Cortex of kidney (tissue), 1 donor: ENCODE measurements at places on chromosomes 7 and 10.

- DNase-seq, result no peak
Observed at GRCh38 chr7:6536262-6537260, 14.7 kb downstream of the GRID2IP start.

DNA sequence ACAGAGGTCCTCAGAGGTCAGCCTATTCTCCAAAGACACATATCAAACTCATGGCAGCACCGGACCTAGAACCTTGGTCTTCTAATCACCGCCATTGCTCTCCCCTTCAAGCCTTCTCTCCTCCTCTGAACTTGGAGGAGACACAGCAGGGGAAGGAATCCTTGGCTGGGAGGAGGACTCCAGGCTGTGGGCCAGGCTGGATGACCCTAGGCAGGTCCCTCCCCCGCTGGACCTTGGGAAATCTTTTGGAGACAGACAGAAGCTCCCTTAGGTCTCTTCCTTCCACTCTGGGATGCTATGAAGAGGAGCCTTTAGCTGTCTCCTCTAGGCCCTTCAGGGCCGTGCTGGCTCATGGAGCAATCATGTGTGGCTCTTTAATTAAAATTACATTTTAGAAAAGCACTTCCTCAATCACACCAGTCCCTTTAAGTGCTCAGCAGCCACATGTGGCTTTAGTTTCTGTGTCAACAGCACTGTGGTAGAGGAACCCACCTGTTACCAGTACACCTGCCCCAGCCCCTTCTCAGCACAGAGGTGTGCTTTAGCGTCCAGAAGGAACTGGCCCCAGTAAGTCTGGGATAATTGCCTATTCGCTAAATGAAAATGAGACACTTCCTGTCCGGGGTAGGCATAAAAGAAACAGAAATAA, 238.2 kb downstream of the CELF2 start:
- DNase-seq, result no peak

- no peak for DNase-seq
Observed at GRCh38 chr7:145681646-145682045, 435.0 kb upstream of the CNTNAP2 start.

DNA sequence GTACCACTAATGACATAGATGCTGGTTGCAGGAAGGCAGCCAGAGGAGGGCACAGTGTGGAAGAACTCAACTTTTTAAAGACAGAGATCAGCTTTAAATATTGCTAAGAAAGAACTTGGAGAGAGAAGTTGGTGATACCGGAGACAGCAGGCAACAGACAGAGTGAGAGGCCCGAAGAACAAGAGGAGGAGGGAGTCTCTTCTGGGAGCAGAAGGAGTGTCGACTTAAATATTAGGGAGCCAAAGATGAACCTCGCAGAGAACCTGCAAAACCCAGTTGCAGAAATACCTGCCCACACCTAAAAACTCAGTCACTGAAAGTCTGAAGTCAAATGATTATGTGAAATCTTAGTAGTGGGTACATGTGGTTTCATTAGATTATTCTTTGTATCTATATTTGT, 3.4 kb upstream of the WDR86 start:
- DNase-seq, result no peak

DNA sequence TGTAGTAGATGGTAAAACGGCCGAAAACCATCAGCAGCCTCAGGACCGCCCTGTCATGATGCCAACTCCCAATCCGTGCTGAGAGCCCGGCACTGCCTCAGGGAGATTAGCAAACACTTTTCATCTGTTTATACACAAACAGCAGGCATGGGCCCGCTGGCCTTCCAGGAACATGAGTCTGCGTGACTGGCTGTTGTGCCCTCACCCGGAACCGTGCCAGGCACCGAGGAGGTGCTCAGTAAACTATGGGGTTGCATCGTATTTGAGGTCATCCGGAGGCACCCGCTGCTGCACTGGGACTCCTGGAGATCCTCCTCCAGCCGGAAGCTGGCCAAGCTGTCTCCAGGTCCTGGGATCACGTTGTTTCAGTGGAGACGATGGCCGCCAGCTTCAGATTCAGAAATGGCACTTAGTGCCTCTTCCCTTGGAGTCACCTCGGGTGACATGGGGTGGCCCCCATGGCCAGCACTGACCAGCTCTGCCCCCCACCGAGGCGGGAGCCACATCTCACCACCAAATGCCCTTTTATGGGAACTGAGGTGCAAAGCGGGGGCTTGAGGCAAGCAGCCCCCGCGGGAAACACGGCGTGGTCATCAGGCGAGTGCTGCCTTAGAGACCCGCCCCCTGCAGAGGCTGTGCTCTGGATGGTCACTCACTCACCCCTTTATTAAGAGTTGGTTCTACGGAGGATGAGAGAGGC, 585.9 kb downstream of the PTPRN2 start:
- DNase-seq, result no peak

DNA sequence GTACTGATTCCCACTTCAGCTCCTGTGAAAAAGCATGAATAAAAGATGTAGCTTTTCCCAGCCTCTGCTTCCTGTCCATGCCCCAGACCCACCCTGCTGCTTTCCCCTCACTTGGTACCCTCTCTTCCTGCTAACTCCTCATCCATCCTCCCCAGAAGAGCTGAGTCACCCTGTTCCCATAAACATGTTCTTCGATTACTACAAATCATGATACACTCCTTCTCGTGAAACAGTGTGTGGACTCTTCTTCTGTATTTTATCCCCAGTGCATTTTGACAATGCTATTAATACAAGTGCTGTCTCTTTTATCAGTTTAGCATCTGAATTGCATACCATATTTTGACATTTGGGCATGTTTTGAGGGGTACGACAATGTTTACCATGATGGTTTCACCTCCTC, 45.8 kb upstream of the SORBS1 start:
- DNase-seq, result no peak

GRCh38 chr10:125707541-125708468, 11.7 kb upstream of the EDRF1 start:
- no peak for DNase-seq

DNA sequence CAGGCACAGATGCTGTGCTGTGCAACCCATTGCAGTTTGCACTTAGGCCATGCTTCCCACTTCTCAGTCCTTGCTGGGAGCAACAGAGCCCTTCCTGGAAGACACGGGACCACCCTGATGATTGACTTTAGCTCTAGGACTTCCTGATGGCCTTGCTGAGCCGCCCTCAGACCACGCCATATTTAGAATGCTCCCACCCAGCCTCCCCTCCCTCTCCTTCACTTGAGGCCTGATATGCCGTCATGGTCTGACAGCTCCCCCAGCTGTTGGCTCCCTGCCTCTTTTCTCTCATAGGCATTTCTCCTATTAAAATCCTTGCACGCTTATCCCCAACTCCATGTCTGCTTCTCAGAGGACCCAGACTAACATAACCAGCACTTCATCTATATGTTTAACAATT, 29.4 kb upstream of the GATAD1 start:
- DNase-seq, result no peak

DNA sequence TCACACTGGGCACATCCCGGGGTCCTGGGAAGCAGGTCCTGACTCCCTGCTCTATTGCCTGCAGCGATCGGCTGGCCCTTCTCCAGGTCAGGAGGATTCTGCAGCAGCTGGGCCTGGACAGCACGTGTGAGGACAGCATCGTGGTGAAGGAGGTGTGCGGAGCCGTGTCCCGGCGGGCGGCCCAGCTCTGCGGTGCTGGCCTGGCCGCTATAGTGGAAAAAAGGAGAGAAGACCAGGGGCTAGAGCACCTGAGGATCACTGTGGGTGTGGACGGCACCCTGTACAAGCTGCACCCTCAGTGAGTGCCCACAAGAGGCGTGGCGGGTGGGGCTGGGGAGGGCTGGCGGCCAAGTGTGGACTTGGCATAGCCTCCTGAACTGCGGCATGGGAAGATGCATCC, 12.8 kb upstream of the HK1 start:
- DNase-seq, result no peak

DNA sequence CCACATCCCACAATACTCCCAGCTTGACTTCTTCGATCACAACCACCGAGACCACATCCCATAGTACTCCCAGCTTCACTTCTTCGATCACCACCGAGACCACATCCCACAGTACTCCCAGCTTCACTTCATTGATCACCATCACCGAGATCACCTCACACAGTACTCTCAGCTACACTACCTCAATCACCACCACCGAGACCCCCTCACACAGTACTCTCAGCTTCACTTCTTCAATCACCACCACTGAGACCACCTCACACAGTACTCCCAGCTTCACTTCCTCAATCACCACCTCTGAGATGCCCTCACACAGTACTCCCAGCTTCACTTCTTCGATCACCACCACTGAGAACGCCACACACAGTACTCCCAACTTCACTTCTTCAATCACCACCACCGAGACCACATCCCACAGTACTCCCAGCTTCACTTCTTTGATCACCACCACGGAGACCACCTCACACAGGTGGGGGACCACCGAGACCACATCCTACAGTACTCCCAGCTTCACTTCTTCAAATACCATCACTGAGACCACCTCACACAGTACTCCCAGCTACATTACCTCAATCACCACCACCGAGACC, 8.6 kb downstream of the MUC3A start:
- no peak for DNase-seq
